Right ventricle myocardium inferior (tissue), 1 donor: ENCODE measurements at places on chromosomes 3 and 15. TPM values are rescaled to one million over a fixed set of nuclear protein-coding genes. Genes with fewer than 3 reads are reported as not detected.

Gene PLXNB1
- 45.4 TPM for total RNA-seq

Gene CMTM7
- 5.0 TPM for total RNA-seq

Gene CSK
- 41.8 TPM for total RNA-seq

Gene NAALADL2
- total RNA-seq, result 5.2 TPM

DNA sequence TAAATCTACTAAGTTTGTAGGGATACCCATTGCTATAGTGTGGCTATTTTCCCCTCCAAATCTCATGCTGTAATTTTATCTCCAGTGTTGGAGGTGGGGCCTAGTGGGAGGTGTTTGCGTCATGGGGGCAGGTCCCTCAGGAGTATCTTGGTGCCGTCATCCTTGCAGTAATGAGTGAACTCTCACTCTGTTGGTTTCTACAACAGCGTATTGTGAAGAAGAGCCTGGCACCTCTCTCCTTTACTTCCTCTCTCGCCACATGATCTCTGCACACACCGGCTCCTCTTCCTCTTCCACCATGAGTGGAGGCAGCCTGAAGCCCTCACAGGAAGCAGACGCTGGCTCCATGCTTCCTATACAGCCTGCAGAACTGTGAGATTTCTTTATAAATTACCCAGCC, 34.0 kb upstream of the TRPM1 start:
- no peak for DNase-seq

DNA sequence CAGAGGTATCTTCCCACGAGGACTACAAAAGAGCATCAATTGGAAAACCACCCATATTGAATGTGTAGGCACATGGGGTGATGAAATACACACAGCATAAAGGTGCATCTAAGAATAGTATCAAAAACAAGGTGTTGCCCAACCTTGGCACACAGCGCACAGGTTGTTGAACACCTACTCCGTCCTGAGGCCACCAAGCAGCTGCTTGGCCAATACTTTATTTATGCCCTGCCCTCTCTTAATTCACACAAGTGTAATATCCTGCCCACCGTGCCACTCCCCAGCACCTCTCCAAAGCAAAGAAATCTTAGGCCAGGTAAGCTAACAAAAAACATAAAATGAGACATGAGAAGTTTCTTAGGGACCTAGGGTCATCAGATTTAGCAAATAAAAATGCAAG, 31.2 kb downstream of the WWTR1 start:
- no peak for DNase-seq

DNA sequence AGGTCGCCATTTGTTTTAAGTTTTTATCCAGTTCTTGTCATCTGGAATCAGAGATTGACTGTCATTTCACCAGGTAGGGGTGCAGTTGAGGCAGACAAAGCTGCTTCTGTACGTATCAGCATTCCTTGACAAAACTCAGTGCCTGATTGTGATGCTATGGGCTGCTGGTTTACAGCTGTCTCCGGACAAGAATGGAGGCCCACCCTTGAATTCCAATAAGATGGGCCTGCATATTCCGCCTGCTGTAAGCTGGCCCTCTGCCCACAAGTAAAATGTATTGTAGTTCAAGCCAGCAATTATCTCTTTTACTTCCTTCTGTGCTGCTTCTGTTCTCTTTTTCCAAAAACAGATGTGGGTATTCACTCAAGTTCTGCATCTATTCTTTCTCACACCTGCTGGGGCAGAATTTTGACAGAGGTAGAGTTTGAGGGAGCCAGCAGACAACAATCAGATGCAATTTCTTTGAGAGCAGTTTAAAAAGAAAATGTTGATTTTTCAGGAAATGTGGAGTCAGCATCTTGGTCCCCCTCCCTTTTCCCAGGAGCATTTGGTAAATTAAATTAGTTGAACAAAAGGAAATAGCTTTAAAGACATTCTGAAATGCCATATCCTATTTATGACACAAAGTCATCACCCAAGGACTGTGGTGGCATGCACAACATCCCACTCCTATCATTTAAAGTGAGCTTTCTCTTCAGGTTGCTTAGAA, 53.5 kb downstream of the IQCH start:
- no peak for DNase-seq

- no peak for DNase-seq
These were observed 479 bp upstream of the CLDN1 start for GRCh38 chr3:190322604-190323245.

DNA sequence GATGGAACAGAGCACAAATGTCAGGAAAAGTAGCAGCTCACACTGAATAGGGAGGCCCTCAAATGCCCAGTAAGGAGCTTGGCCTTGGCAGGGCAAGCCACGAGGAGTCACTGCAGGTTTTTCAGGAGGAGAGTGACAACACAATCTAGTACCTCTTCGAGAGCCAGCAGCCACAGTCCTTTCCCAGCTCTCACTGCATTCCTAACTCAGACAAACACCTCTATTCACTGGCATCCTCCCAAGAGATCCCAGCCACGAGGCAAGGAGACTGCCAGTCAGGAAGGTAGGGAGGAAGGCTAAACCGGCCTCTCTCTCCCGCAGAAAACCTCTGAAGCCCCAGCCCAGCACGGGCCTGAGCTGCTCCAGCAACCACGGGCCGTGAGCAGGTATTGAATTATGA, 146.0 kb upstream of the SMAD3 start:
- DNase-seq, result no peak

GRCh38 chr15:42808913-42809312, 72.0 kb upstream of the CDAN1 start:
- no peak for DNase-seq

GRCh38 chr3:29936054-29936453, 655.2 kb downstream of the RBMS3 start:
- no peak for DNase-seq
